ENCODE measurements at places on chromosomes 16 and 17.

DNA sequence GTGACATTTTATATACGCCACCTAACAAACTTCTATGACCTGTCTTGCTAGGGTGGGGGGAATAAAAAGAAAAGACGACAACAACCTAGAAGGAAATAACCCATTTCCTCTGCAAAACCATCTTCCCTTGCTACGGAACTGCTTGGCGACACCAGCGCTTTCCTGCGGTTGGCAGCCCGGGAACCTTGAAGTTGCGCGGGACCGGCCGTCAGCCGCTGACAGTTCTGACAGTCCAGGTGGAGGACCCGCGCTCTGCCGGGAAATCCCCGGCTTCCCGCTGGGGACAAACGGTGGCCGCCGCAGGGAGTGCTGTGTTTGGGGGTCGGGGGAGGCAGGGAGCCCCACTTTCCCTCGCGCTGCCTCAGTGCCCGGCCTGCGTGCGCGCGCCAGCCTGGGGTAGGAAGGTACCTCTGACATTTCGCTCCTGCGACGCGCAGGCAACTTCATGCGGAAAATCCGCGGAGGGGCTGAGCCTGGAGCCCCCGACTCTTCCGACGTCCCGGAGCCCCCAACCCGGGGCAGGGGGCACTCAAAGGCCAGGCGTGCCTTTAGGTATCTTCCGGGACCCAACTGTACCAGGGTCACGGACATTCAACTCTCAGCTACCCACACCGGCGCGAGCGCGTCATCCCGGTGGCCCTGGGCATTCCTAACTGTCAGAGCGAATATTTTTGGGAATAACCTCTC, 516 bp downstream of the SLC16A6 start:
- no peak for DNase-seq

DNA sequence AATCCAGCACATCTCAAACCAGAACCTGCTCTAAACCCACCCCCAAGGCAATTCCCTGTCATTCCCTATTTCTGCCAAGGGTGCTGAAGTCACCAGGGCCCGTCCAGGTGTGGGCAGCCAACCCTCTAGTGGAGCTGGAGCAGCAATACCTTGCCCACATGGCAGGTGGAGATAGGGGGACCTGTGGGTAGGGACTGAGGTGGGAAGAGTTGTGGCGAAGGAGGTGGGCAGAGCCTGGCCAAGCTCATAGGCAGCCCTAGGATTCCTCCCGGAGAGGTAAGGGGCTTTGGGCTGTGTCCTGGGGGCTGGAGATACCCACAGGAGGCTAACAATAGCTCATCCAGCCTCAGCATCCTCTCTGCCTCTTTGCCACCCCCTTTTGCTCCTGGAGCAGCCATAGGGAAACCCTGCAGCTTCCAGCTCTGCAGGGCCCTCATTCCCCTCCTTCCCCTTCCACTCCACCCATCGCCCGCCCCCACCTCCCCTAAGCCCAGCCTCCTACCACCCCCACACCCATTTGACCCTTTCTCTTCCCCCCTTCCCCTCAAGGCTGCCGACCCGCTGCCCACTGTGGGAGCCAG, 30.4 kb upstream of the CRHR1 start:
- DNase-seq = no peak

DNA sequence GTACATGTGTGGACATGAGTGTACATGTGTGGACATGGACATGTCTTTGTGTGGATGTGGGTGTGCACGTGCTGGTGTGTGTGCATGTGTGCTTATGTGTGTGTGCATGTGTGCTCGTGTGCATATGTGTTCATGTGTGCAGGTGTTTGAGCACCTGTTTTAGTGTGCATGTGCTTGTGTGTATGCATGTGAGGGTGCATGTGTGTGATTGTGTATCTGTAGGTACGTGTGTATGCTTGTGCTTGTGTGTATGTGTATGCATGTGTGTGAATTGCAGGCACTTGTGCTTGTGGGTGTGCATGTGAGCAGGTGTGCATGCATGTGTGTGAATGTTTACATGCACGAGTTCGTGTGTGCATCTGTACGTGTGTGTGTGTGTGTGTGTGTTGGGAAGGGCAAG, 300.6 kb upstream of the EEF2KMT start:
- DNase-seq = no peak

- DNase-seq = peak; percentile 46
These were observed 7.9 kb upstream of the LLGL1 start for GRCh38 chr17:18217412-18218015.

- DNase-seq = no peak
These were observed 58.9 kb downstream of the TK2 start for GRCh38 chr16:66490774-66491715.

DNA sequence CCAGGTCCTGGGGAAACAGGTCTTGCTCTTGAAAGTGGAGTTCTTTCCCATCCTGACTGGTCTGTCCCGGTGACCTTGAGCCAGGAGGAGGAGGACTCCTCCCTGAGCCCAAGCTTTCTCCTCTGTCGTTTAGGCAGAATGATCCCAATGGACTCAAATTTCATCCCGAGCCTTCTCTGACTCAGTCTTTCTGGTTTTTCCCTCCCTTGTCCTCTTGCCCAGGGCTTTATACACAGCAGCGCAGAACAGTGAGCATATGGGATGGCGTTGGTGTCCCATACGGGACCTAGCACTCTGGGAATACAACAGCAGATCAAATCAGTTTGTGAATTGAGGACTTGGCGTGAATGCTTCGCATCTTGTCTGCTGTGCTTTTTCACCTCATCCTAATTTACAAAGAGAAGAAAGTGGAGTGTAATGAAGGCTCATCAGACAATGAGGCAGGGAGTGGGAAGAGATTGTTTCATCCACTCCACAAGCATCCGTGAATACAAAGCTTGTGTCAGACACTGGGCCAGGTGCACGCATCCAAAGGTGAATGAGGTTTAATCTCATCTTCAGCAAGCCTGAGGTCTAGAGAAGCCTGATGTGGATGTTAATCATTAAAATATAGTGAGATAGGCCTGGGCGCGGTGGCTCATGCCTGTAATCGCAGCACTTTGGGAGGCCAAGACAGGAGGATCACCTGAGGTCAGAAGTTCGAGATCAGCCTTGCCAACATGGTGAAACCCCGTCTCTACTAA, 1.1 kb upstream of the XYLT1 start:
- no peak for DNase-seq

GRCh38 chr16:24983561-24983960, 31.6 kb downstream of the ARHGAP17 start:
- DNase-seq = no peak

DNA sequence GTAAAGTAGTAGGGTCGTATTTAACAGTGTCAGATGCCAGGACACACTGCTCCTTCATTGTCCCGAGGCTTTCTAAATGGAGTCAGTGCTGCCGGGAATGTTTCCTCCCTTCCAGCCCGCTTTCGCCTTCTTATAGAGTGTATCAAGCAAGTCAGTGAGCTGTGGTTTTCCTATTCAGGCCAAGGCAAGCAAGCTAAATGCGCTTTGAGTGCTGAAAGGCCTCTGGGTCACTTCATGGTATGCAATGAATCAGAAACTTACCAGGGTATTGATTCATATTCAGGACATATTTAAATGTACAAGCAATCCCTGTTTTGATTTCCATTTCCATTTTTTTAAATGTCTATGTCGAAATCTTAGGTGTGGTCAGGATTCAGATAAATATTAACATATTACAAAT, 327.9 kb upstream of the SOX9 start:
- DNase-seq = peak; percentile 77

DNA sequence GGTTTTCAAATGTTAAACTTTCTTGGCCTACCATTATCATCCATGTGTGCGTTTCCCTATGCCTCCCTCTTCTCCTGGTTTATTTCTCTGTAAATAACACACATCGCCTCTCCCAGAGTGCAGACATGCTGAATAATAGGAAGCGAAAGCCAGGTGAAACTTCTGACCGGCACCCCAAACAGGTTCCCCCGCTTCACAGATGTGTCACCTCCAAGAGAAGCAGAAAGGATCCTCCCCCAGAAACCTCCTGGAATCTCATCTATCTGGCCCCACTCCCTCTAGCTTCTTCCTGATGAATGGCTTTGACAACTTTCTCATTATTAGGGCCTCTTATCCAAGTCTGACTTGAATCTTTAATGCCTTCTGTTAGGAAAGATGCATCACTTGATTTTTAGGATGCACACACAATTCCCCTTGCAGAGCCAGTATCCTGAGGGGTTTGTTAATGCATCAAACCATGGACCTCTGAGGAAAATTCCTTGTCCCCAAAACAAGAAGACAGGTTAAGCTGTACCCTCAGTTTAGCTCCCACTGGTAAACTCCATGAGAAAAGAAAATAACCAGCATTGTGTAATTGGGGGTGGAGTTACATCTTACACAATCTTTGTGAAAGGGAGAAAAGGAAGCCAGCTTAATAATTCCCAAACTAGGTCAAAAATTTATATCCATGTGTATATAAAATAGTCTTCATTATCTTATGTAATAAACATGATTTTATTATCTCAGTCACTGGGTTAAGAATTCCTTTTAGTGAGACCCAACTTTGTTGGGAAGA, 20.1 kb upstream of the HYDIN start:
- DNase-seq = peak; percentile 1

DNA sequence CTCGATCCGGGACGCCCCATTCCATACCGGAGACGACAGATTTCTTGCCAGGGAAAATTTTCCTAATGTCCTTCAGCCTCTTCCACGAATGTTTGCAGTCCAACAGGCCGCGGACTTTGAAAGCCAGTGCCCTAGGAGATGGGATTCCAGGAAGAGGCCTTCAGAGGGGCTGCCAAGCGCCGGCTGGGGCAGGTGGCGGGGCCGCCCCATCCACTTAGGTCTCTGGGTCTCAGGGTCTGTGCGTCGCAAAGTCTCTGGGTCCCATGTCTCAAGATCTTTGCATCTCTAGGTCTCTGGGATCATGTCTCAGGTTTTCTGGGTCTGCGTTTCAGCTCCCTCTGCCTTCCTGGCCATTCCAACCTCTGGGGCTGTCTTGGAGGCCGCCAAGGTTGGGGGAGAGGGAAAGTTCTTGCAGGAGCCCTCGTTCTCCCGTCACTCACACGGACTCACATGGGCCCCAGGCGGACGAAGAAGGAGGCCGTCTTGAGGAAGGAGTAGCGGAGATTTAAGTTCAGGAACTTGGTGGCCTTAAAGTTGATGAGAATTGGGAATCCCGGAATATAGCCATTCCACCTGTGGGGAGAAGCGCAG, 7.2 kb downstream of the ALOX12B start:
- DNase-seq = no peak

DNA sequence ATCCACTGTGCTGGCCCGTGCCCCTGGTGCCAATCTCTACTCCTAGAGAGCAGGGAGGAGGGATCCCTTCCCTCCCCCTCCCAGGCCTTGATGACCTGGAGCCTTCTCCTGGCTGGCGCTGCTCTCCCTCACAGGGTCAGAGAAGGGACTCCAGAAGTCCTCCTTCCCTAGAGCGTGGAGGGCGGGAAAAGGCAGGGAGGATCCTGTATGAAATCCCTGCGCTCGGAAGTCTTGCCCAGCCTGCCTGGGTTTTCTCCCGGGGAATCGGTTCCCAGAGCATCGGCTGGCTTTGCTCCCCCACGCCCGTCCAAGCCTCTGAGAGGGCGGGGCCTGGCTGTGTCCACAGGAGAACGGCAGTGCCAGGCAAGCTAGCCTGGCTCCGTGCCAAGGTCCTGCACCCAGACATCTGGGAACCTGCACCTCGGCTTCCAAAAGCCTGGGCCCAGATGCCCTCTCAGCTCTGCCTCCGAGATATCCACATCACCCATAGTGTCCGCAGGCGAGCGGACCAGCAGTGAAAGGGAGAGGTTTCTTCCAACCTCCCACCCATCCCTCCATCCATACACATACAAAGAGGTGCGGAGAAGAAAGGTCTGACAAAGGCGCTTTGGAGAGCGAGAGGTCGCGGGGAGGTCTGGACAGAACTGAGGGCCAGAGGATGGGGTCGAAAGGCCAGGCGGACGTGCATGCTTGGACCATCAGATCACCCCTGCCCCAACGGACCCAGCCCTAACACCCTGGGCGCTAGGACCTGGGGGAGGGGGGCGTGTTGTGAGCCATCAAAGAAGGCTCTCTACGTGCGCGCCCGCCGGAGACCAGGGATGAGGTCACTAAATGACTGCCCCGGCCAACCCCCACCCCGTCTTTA, 1.1 kb downstream of the MPP2 start:
- DNase-seq = peak; percentile 52

DNA sequence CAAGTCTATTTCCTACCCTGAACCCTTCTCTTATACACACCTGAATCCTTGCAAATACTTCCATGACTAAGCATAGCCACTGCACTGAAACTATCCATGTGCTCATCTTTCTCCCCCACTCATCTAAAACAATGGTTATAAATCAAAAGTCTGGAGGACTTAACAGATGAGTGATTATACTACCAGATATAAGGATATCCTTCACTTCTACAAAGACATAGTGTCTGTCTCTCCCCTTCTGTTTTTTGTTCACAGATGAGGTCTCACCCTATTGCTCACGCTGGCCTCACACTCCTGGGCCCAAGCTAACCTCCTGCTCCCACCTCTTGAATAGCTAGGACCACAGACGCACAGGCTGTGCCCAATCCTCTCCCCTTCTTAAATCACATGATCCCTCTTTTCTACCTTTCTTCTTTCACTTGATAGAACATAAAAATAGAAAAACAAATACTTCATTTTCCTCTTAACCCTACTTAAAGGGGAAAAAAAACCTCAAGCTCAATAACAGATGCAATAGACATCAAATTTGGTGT, 19.2 kb downstream of the CEP112 start:
- no peak for DNase-seq

- no peak for DNase-seq
These were observed 348.0 kb downstream of the UTP18 start for GRCh38 chr17:51608251-51608933.

DNA sequence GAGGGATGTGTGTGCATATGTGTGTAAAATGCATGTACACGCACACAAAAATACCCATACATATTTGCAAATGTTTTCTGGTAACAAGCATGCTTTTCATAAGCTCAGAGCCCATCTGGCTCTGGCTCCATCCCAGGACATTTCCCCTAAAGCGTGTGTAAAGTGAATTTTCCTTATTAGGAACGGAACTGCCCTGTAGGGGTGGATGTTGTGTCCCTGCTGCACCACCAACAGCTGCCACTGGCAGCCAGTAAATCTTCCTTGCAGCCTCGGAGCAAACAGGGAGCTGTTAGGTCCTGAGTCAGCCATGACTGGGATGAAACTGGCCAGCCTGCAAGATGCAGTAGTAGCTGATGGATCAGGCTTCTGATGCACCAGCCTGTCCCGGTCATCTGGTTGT, 393.5 kb downstream of the UTP18 start:
- DNase-seq = no peak

GRCh38 chr17:54969658-54970572, 1.4 kb downstream of the STXBP4 start:
- DNase-seq = no peak

- peak; percentile 66 for DNase-seq
These were observed 339.8 kb upstream of the PSMD7 start for GRCh38 chr16:73956587-73957494.
